ENCODE measurements at places on chromosomes 12 and 14.
A peak's percentile ranks its signal among the peaks of the same experiment; 100 is the strongest.

GRCh38 chr12:121712190-121712460 is 427 bp upstream of the TMEM120B start:
- DNase-seq = peak; percentile 41

DNA sequence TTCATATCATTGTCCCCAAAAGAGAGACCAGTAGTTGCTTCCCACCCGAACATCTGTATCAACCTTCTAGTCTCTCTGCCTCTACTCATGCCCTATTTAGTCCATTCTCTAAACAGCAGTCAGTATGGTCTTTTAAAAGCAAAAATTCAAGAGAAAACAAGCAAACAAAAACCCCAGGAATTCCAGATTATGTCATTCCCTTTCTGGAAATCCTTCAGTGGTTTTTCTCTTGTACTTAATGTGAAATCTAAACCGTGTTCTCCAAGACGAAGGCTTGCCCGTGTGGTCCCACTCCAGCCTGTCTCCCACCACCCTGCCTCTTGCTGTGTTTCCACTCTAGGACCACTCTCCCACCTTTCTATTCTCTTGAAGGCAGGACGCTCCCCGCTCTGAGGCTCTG is 90.8 kb downstream of the TMEM30B start:
- DNase-seq = no peak

GRCh38 chr12:1644534-1645438 is 15.8 kb downstream of the WNT5B start:
- DNase-seq = peak; percentile 88

GRCh38 chr12:118055144-118055557 is 5.8 kb downstream of the WSB2 start:
- no peak for DNase-seq

DNA sequence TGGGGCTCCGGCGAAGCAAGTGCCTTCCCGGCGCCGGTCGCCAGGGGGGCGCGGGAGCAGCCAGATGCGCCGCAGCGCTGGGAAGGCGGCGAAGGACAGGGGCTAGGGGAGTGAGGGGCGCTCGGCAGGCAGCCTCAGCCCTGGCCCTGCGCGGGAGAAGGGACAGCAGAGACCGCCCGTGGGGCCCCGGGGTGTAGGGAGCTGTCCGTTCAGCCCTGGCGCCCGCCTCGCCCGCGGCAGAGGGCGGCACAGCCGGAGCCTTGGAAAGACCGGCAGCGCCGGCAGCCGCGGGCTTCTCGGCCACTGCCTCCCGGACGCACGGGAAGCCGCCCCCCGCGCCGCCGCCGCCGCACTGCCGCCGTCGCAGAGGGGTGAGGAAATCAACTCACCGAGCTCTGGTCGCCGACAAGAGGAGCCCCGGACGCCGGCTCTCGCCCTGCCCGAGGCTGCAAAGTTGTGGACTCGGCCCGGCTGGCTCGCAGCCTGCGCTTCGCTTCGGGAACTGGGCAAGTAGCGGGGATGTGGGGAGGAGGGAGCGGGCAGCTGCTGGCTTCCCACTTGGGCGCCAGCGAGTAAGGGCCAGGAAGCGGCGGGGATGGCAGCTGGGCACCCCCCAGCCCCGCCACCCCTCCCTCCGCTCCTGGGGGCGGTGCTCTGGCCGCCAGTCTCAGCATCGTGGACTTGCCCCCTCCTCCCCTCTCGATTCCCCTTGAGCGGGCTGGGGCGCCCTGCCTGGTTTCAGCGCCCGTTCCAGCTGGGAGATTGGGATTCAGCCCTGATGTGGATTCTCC is at the start of gene ZDHHC22:
Gene ZDHHC22, minus strand, starts transcription at position 578 of the 791 bp plus-strand sequence. CDS start 2,053 bp downstream, outside the sequence.
- no peak for DNase-seq

- no peak for DNase-seq
Measured at GRCh38 chr14:101950516-101951215, 13.7 kb upstream of the DYNC1H1 start.
